Upper lobe of right lung (tissue), 1 donor: ENCODE measurements at places on chromosomes 3 and 15. TPM values are rescaled to one million over a fixed set of nuclear protein-coding genes. Genes with fewer than 3 reads are reported as not detected.

GRCh38 chr3:25438791-25439555 is 10.9 kb downstream of the RARB start:
- no peak for DNase-seq

GRCh38 chr3:80439490-80439889 is 671.7 kb upstream of the ROBO1 start:
- no peak for DNase-seq

DNA sequence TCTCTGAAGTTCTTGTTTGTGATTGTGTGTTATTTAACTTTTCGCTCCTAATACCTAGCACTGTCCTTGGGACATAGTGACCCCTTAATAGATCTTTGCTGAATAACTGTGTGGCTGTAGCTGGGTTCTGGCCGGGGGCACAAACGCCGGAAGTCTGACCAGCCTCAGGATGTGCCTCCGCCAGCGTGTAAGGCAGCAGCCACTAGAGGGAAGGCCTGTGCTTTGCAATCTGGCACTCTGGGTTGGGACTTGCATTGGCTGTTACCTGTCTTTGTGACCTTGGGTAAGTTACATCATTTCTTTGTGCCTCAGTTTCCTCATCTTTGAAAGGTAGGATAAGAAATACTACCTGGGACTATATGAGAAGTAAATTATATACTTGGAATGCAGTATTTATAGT is 158.7 kb downstream of the GHSR start:
- DNase-seq, result no peak

- no peak for DNase-seq
These were observed 80.6 kb upstream of the BHLHE40 start for GRCh38 chr3:4898454-4899313.

DNA sequence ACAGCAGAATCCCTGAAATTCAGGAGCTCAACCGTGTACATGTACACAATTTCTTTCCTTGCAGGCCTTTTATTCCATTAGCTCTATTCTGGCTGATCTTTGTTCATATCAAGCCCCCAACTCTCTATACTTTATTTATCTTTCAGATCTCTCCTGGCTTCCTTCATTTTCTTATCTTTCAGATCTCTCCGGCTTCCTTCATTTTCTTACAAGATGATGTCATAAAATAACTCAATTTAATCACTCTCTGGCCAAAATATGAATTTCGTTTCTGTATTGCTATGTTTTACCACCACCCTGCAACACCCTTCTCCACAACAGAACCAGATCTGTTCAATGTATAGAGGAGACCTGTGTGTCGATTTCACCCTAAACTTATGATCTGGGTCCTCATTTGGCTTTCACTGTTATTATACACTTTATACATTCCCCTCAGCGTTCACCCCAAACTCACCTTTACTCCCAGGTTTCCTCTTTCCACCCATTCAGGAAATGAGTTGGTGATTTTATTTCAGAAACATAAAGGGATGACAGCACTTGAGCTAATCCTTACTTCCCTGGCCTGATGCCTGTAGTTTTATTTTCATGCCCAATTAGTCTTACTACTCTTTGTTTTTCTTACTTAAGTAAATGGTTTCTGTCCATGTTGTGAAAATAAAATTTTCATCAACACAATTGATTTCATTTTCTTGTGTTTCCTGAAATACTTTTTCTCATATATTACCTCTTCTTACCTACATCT is 195.5 kb downstream of the BCHE start:
- no peak for DNase-seq

- no peak for DNase-seq
These were observed 42.2 kb downstream of the TRIM42 start for GRCh38 chr3:140719841-140720614.

The UBP1 gene
- total RNA-seq, result 62.9 TPM

The RARB gene
- total RNA-seq, result 5.8 TPM

The GOLGA8J gene
- total RNA-seq, result not detected

The MYO5A gene
- total RNA-seq, result 26.0 TPM

The AMIGO3 gene
- total RNA-seq, result 0.26 TPM
